ENCODE measurements at places on chromosomes 5 and 9.

GRCh38 chr5:125333416-125333815, 587.0 kb upstream of the ZNF608 start:
- no peak for DNase-seq

DNA sequence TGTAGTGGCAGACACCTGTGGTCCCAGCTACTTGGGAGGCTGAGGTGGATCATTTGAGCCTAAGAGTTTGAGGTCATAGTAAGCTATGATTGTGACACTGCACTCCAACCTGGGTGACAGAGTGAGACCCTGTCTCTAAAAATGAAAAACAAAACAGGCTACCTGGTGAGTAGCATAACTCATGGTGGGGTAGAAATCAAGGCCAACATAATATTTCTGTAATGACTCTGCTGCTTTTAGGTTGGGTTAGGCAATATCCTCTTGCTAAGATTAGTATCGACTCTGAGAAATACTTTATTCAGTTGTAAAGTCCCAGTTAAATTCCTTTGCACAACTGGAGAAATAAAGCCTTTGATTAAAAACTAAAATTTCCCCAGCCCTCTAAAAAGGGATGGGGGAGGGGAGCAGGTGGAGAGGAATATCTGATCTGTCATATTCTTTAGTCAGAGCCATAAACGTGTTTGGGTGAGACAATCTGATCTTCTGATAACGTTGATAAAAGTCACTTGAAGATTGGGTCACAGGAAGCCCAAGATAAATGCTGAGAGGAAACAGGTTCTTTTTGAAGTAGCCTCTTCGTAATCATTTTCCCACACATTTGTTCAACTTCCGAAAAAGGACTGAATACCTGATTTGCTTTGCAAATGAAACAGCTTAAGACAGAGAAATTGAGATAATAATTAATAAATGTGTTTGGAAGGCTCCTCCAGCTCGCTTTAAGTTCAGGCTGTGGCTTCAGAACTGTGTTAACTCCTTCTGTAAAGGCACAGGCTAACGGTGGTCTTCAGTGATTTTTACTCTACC, 14.9 kb downstream of the IL4 start:
- peak; percentile 18 for DNase-seq

GRCh38 chr5:150778517-150779396, at the start of gene SMIM3:
TSS of gene SMIM3 (plus strand) at chr5:150778757. CDS start at chr5:150795441, 16,684 bp downstream.
- DNase-seq: no peak

DNA sequence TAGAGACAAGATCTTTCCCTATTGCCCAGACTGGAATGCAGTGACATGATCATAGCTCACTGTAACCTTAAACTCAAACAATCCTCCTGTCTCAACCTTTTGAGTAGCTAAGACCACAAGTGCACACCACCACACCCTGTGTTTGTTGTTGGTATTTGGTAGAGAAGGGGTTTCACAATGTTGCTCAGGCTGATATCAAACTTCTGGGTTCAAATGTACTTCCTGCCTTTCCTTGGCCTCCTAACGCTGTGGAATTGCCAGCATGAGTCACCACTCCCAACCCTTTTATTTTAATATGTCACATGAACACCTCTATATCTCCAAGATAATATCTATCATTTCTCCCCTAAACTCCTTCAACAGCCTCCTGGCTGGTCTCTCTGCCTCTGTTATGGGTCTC, 719.0 kb downstream of the PTPRD start:
- DNase-seq: no peak

DNA sequence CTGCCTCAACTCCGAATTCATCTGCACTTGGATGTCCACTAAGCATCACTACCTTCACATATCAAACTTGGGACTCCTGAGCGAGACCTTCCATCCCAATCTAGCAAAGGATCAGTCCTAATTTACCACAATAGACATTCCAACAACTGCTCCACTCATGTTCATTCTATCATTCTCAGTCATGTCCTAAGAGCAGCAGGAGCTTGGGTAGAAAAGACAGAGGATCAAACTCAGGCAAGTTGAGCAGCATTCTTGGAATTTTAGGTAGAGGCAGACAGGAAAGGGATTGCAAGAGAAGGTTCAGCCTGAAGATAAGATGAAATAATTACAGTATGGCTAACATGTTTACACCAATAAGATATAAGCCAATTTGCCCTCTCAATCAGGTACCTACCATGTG, 51.7 kb downstream of the AUH start:
- no peak for DNase-seq
